Thyroid gland (tissue), 4 donors: ENCODE measurements at places on chromosomes 2 and 18. TPM values are rescaled to one million over a fixed set of nuclear protein-coding genes. Genes with fewer than 3 reads are reported as not detected.

The RRM2 gene
- total RNA-seq = 0.27 TPM

The CRYGD gene
- total RNA-seq = not detected

The QPCT gene
- total RNA-seq = 3.2 TPM

The CD8B2 gene
- total RNA-seq = not detected

The DYNAP gene
- not detected for total RNA-seq

The HOXD9 gene
- 3.6 TPM for total RNA-seq

The ADAM23 gene
- total RNA-seq = 0.22 TPM

The AQP12A gene
- not detected for total RNA-seq

The CIB4 gene
- total RNA-seq = 0.45 TPM

The SNTG2 gene
- total RNA-seq = 14.2 TPM

The MCM6 gene
- 9.5 TPM for total RNA-seq

The DCDC2C gene
- total RNA-seq = 0.46 TPM

The REEP1 gene
- total RNA-seq = 5.7 TPM

GRCh38 chr2:48519593-48519992 lies 10.4 kb upstream of the STON1 start:
- peak; percentile 81 for DNase-seq

- DNase-seq = peak; percentile 63
Observed at GRCh38 chr2:56444339-56444738, 260.5 kb downstream of the CCDC85A start.

GRCh38 chr2:102434655-102435381 lies 11.9 kb downstream of the IL18RAP start:
- no peak for DNase-seq

- no peak for DNase-seq
Observed at GRCh38 chr2:239919774-239920692, 105.1 kb downstream of the NDUFA10 start.

DNA sequence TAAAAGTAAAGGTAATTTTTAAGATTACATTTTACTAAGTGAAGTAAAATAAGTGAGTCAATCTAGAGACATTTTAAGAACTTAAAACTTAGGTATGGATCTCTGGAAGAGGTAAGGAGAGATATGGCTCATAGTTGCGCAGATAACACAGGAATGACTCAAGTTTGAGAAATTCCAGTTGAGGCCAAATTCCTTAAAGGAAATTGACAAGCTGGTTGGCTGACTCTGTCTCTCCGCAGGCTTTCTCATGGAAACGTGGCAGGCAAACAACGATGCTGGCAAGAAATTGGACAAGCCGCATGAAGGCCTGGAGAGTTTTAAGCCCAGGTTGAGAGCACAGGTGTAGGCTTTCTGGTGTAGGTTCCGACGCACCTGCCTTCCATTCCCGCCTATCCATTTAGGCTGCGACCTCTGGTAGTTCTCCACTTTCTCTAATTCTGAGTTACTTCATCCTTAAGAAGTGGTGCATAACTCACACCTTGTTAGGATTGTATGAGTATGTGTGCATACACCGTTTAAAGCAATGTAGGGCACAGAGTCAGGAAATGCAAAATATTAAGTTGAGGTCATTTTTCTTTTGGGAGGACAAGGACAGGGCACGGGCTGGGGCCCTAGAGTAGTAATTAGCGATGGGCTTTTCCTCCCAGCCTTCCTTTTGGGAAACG lies 589 bp upstream of the DAW1 start:
- DNase-seq = no peak

DNA sequence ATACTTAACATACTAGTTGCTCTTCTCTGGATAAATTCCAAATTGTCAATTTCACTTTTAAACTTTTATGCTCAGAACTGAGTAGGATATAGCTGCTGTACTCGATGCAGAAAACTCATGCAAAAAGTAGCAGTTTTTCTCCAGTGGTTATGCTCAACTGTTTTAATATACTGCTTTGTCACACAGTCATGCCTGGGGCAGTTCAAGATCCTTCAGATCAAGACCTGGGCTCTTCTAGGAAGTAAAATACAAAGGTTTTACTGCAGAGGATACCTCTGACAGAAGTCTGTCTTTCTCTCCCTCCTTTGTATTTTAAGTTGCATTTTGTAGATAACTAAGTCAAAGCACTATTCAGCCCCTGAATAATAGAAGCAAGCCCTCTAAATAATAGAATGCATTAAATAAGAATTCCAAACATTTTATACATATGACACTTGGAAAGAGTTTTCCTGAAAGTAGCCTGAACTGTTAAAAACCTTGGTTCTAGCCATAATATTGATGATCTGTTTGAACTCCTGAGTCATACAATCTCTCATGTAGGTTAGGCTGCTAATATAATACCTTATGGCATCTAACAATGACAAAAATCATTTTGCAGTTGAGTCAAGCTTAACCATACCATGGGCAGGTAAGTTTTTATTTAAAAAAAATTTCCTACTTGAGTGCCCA lies 183.3 kb upstream of the TRIB2 start:
- DNase-seq = no peak

DNA sequence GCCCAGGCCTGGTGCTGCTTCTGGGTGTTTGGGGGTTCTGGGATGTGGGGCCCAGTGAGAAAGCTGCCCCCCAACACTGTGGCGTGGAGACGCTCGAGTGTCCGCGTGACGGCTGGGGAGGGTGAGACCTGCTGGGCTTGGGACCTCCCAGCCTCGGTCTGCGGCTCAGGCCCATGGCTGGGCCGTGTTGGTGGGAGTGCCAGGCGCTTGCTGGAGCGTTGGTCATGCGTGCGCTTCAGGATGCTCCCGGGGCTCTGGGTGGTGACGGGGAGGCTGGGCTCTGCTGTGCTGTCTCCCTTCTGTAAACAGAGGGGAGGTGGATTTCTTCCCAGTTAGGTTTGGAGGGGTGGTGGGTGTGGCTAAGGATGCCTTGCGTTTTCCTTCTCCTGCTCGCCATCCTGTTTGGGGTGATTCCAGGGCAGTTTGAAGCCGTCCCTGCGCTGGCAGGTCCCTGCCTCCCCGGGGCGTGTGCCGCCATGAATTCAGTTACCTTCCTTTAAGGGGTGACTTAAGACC lies 606 bp downstream of the GAL3ST2 start:
- DNase-seq = no peak

GRCh38 chr2:73939419-73939818 lies 12.7 kb downstream of the DGUOK start:
- peak; percentile 16 for DNase-seq

DNA sequence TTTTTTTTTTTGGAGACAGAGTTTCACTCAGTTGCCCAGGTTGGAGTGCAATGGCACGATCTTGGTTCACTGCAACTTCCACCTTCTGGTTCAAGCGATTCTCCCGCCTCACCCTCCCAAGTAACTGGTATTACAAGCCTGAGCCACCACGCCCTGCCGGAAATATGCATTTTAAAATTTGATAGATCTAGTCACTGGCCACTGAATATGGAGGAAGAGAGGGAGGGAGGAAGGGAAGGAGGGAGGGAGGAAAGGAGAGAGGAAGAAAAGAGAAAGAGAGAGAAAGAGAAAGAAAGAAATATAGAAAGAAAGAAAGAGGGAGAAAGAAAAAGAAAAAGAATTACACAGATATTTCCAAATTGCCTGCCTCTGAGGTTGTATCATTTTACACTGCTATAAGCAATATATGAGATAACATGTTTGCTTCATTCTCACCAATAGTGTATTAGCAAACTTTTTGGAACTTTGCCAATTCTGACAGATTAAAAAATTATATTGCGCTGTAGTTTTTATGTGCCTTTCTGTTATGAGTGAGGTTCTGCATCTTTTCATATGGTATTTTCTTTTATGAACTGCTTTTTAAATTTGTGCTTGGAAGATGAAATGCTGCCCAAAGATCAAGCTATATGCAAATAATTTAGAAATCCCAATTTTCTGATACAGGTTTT lies 161.2 kb upstream of the MAP3K20 start:
- DNase-seq = no peak

DNA sequence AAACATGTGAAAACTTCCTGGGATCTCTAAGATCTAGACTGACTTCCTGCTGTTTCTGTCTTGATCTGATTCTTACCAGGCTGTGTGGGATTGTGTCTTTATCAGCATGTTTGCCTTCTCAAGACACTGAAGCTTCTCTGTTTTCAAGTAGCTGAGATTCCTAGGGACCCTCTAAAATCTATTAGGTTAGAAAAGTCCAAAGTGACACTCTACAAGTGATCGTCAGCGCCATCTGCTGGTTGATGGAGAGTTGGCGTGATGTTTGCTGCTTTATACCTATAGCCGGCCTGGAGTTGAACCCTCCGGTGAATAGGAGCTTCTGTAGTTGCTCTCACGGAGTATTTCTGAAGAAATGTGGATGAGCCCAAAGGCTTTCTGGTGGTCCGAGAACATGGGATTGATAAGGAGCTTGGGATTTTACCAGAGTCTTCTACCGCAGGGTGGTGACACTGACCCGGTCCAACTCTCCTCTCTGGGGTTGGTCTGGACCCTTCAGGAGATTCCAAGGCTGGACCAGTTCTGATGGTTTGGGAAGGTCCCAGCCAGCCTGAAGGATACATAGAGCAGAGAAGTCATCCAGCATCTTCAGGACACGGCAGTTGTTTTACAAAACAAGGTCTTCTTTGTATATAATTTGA lies 96.0 kb upstream of the TTC39C start:
- DNase-seq = peak; percentile 70

DNA sequence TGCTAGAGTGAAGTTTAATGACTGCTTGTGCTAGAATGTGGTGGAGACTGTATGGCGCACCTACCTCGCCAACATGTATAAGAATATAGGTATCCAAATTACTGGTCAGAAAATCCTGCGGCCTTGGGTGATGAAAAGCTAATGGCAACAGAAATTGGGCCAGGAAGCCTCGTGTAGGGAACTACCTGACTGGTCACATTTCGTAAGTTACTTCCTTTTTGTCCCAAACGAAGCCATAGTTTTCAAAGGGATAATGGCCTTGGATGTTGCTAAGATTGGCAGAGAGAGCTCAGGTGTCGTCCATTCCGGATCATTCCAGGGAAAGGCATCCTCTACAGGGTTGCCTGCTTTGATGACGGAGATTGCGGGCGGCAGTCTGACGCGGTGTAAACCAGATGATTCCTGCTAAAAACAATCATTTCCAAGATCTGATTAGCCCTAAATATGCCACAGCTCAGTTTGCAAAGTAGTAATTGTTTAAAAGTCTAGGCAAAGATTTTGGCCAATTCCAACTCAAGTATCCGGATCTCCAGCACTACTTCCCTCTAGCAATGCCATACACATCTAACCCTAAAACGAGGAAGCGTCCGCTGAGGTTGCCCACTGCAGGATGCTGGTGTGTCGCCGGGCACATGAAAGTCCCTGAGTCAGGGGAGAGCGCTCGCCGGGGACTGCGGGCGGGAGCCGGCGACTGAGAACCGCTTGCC lies 708 bp upstream of the MALT1 start:
- DNase-seq = no peak

DNA sequence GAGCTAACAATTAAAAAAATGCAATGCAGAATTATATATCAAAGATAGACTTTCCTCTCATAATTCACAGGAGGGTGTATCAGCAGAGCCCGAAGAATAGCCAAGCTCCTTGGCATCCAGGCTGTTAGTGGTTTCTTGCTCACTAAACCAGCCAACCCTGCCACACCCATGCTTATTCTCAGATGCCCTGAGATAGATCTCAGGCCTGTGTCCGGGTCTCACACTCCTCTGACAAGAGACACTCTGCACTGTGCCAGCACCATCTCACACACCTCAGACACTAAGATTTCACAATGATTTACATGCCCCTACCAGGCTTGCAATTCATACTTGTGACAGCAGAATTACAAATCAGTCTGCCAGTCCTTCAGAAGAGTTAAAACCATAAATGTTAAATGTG lies 64.5 kb downstream of the OSBPL1A start:
- DNase-seq = no peak

GRCh38 chr2:176526995-176527901 lies 258.0 kb downstream of the MTX2 start:
- DNase-seq = no peak

- no peak for DNase-seq
Observed at GRCh38 chr18:78913395-78913794, 66.2 kb upstream of the SALL3 start.

DNA sequence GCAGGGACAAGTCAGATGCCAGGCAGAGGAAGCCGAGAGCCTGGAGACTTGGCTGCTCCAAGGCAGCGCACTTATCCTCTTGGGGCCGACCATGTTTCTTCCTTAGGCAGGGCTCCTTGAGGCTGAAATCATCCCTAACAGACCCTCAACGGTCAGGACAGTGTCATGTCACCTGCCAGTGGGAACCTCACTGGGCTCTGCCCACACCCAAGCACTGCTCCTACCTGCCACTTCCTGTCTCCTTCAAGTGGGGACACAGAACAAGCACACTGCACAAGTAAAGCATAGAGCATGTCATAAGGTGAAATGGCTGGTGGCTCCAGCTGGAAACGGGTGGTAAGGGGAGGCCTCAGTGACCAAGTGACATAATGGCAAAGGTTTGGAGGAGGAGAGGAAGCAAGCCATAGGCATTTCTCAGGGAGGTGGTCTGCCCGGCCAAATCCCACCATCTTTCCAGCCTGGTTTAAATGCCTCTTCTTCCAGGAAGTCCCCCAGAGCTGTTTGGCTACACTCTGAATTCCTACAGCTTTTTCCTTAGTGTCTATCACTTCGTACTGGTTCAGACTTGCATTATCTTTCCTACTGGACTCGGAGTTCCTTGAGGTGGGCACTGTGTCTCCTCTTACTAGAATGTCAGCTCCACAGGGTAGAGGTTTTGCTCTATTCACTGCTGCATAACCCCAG lies 7.3 kb upstream of the ATOH8 start:
- DNase-seq = peak; percentile 33

DNA sequence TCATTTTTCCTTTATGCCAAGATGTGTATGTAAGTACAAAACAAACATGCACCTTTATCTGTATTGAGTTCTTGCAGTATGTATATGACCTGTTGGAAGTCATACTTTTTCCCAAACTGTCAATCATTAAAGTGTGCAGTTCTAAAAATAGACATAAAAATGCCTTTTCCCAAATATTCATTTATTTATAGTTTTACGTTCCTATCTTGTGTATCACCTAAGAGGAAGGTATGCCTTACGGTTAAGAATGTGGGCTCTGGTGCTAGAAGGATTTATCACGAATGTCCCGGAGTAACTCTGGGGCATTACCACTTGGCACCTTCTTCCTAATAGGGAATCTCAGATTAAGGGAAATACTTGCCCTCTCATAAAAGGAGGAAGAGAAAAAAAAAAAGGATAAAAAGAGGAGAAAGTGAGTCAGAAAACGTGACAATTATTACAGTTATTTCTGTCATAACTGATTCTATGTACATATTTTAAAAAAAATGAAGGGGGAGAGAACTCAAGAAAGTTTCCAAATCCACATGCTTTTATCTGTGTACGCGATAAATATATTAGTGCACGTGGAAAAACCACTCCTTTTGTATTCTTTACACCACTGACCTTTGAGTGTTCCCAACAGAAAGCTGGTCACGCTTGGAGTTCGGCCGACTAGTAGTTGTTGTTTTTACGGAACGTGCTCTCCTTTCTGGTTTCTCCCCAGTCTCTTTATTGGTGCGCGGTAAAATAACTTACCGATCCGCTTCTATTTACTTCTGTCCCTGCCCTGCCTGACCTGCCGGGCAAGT lies 721 bp downstream of the MCEE start:
- DNase-seq = peak; percentile 83

GRCh38 chr2:226487573-226487972 lies 312.0 kb downstream of the IRS1 start:
- DNase-seq = no peak

- no peak for DNase-seq
Observed at GRCh38 chr2:134865067-134865787, 26.8 kb downstream of the ACMSD start.
